Activated CD4-positive, alpha-beta T cell treated with anti-CD3 and anti-CD28 coated beads, Interleukin-2, amount 50 U/mL, for 1 hour (primary cell): ENCODE measurements at places on chromosomes 12 and 14.
A peak's percentile ranks its signal among the peaks of the same experiment; 100 is the strongest.

DNA sequence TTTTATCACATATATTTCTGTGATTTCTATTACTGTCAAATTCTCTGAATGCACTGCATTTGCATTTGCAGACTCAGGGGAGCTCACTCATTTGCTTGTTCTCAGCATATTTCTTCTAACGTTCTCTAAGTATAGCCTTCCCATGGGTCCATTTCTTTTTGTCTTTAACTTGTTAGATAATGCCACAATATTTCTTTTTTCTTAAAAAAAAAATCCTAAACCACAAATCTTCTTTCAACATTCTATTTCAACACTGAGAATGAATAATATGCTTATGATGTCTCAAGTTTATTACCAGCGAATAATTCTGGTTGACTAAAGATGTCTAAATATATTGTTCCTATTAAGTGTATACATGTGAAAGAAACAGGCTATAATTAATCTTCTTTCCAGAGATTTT, 200.2 kb downstream of the ANO6 start:
- DNase-seq = no peak

- DNase-seq = no peak
Observed at GRCh38 chr12:130155416-130156073, 6.7 kb upstream of the FZD10 start.

DNA sequence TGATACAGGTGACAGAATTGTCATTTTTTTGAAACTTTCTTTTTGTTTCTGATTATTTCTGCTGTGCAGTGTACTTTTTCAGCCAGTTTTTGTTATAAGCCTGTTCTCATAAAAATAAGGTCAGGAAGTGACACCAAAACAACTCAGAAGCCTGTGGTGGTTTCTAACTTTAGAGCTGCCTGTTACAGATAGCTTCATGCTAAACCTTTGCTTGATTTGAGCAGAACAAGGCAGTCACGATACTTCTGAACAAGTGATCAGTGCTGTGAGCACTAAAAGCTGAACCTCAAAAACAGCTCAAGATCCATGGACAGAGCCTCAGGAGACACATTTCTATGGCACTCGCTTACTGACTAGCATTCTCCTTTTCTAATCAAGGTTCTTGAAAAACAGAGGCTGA, 82.0 kb downstream of the PRKCH start:
- DNase-seq = no peak

- DNase-seq = no peak
Observed at GRCh38 chr14:63435838-63436237, 107.3 kb downstream of the PPP2R5E start.

GRCh38 chr12:65825507-65826352, 1.4 kb downstream of the HMGA2 start:
- DNase-seq = no peak

GRCh38 chr12:46486588-46486987, 114.0 kb upstream of the SLC38A2 start:
- no peak for DNase-seq

DNA sequence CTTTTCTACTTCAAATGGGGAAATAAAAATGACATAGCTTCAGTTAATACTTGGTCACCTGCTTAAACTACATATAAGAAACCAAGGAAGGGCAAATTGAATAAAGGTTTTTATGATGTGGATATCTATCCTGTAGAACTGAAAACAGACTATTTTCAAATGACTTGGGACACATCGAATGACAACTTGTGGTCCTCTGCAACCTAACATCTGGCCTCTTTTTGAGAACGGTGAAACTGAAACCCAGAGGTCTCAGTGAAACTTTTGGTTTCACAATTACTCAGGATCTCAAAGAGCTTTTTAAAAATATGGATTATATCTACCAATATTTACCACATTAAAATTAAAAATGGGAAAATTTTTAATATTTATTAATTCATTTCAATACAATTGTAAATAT, 65.2 kb downstream of the PPP2R5E start:
- no peak for DNase-seq

GRCh38 chr14:24978862-24979724, 70.9 kb downstream of the STXBP6 start:
- no peak for DNase-seq

DNA sequence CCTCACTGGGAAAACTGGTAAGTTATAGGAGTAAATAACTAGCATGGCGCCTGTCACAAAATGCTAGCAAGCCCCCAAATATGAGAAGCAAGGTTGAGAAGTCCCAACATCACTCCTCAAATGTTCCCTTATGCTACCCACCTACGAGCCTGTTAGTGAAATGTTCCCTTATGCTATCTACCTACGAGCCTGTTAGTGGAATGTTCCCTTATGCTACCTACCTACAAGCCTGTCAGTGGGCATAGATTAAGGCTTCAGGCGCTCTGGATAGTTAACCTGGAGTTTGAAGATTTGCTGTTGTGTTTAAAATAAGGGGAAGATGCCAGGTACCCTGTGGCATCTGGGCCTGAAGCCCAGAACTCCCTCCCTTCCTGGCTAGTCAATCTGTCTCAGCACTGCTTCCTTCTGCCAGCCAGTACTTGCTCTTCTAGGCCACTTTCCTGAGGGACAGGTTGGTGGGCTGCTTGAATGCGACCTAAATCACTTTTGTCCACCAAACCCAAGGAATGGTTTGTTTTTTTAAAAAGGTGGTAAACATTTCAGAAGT, 67.1 kb upstream of the SINHCAF start:
- no peak for DNase-seq

- DNase-seq = no peak
Observed at GRCh38 chr12:67702136-67702535, 53.6 kb downstream of the DYRK2 start.

DNA sequence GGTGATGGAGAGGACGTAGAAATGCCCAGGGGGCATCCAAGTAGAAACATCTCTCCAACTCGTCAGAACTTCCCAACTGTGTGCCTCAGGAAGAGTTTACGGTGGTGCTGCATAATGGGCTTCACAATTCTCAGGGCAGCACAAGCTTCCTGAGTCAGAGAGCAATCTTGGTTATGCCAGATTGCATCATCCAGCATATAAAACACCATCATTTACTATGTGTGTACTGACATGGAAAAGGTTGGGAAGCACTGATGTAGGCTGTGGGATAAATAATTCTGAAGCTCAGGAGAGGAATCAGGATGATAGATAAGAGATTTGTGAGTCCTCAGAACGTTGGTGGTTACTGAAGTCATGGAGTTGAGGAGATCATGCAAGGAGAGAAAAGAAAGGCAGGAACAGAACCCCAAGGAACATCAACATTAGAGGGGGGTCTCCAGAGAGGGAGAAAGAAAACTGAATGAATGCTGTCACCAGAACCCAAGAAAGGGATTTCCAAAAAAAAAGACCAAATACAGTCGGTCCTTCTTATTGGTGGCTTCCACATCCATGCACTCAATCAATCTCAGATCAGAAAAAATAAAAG, 4.7 kb upstream of the NCKAP5L start:
- no peak for DNase-seq

DNA sequence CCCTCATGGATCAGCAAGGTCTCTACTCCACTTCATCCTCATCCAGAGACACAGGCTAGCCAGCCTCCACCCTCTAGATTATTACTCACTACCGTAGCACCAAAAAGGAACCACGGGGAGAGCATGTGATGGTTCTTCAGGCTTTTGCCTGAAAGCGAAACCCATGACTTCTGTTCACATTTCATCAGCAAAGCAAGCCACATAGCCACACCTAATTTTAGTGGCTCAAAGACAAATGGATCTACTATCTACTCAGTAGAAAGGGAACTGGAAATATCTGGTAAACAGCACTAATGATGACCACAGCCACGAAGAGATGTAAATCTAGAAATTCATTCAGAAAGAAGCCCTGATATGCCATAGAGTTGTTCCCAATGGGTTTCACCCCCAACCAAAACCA, 51.4 kb downstream of the VCPKMT start:
- DNase-seq = peak; percentile 44

DNA sequence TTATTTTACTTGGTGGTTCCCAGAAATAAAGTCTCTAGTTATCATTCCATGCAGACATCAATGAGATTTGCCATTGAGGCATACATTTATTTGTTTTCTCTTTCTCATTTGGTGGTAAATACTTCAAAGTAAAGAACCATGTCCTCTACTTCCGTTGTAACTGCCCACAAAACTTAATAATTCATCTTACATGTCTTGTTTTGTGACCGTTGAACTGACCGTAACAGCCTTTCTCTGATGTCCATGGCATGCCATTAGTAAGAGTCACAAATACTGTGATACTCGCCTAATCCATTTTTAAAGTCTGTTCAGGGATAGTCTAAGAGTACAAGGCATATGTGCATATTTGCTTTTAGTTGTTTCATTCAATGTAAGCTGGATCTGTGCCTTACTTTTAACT, 145.3 kb downstream of the ETV6 start:
- DNase-seq = no peak

GRCh38 chr14:96829791-96830190, 32.6 kb downstream of the VRK1 start:
- no peak for DNase-seq

DNA sequence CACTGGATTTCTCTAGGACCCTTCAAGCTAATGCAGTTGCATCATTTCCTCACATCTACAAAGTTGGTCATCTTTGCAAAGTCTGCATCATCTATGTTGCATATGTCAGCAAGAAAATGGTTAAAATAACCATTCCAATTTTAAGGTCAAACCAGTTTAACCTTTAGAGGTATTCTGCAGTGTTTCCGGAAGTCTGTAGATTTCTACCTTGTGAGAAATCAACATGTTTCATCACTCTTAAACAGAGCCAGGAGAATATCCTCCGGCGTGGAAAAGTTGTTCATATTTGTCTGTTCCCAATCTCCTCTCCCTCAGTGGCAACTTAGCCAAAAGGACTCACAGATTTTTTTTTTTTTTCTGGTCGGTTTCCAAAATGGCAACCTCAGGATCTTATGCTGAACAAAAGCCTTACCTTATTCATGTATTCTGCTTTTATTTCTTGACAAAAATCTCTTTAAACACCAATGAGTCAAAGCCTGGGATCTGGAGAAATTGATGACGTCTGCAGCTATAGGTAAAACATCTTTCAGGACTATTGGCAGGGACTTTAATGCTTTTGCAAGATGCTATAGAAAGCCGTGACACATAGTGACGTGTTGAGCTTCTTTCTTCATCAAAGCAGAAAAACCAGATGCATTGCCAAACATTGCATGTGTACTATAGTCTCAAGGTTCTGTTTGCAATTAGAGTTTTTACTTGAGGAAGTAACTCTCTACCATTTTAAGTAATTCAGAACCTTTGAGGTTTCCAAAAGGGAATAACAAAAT, 16.0 kb upstream of the CDK17 start:
- DNase-seq = no peak

DNA sequence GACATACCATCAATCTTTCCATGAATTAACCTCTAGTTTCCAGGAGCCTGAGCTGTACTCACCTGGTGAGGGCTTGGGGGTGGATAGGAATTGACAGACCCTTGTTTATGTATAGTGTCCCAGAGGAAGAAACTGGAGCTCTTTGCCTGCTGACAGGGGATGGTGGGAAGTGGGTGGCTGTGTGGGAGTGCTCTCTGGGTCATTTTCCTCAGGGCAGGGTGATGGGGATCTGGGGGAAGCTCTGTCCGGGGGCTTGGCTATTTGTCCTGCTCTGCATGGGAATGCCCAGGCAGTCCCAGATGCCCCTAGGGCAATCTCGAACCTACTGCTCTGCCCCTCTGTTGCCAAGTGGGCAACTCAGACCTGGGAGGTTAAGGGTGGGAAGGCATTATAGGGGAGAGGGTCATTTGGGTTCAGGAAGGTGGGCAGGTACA, 21.8 kb upstream of the DHRS2 start:
- no peak for DNase-seq

GRCh38 chr12:49365542-49365941, 1.7 kb upstream of the SPATS2 start:
- no peak for DNase-seq

- no peak for DNase-seq
Observed at GRCh38 chr14:88130057-88130432, 125.1 kb downstream of the GPR65 start.

DNA sequence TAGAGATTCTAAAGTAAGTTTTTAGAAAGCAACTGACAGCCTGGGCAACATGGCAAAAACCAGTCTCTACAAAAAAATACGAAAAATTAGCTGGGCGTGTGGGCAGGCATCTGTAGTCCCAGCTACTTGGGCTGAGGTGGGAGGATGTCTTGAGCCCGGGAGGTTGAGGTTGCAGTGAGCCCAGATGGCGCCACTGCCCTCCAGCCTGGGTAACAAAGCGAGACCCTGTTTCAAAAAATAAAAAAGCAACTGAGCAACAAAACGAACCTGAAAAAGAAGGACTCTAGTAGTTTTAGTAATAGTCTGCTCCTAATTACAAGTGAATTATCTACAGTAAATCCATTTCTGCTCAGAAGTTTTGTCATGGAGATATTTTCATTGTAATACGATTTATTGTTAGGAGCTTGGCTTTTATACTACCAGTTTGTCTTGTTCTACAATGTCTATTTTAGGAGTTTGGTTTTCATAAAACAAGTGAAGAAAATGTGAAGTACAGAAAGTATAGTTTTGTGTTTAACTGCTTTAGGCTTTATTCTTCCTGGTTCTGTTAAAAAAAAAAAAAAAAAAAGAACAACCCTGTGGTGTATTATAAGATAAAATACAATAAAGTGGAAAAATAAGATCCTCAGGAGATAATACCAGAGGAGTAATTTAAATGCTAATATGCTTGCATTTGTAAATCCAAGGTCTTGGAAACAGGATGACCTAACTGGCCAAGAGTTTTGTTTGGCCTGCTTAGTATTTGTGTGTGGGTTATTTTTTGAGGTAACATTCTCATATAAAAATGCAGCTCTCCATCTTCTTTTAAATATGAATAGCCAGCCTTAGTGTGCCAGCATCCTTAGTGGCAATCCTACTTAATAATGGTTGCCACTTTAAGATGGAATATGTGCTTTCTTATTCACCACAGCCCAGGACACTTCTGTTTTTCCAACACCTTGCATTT, 2.8 kb downstream of the TMX1 start:
- DNase-seq = no peak

DNA sequence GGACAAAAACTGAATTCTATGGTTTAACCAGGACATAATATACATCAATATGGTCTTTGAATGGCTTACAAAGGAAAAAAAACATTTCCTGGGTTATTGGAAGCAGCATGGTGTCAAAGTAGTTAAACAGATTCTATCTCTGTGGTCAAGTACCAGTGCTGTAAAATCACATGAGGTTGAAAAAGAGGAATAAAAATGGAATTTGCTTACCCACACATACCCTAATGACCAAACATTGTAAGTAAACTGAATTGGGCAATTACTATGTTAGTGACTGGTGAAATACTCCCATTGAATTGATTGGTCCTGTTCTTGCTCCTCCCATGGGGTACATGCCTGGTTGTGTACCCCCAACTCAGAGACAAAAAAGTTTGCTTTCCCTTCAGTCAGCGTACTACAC, 19.6 kb downstream of the IFNG start:
- DNase-seq = no peak
